Ecto neural progenitor cell (in vitro differentiated cells): ENCODE measurements at places on chromosomes 6 and 20.

- DNase-seq = no peak
Measured at GRCh38 chr6:149237464-149237863, 80.0 kb upstream of the TAB2 start.

DNA sequence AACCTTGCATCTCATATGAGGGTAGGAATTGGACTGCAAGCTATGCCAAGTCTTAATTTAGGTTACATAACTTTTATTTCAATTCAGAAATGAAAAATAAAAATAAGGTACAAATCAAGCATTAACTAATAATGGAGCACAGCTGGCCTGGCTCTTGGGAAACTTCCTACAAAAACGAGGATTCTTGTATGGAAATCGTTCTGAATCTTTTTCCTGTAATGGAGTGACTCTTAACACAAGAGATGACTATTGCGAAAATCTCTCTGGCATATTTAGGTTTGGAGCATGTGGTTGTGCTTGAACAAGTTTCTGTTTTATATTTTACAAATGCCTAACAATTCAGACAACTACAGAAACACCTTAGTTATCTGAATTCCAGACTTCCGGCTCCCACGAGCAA is 34.0 kb upstream of the PI16 start:
- DNase-seq = no peak

DNA sequence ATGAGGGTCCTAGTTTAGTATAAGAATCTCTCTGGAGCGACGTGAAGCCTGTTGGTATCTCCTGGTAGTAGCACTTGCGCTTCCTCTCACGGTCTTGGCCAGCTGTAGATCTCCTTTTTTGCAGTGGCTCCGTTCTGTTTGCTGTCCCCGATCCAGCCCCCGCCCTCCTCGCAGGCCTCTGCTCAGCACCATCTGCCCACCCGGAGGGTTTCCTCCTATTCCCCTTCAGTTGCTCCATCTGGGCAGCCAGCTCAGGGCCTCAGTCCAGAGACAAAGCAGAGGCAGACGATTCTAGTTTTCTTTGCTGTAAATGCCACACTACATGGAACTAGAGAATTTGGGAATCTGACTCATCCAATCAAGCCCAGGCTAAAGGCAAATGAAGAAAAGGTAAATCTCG is 126.6 kb downstream of the TIAM2 start:
- peak; percentile 73 for DNase-seq

DNA sequence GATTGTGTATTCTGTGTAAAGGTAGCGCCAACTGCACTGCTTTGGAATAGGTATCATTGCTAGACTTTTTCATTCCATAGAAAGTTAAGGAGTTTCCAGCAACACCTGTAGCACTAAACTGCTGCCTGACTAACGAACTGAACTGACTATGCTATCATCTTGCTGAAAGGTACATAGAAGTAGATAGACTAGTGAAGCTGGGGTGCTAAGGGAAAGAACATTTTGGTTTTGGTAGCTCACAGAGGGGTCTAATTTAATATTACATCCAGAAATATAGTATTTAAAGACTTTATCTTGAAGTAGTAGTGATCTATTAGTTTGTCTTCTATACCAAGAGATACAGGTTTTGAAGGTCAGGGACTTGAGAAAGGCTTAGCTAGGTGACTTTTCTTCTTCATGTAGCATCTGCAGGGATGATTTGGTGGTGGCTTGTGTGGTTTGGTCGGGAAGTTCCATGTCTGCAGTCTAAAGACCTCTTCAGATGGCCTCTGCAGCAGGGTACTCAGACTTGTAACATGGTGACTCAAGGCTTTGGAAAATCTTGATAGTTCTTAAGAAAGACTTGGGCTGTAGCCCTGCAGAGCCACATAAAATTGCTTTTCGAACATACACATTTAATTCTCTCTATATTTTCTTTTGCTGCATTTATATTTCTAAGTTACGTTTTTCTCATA is 10.2 kb downstream of the SENP6 start:
- no peak for DNase-seq

DNA sequence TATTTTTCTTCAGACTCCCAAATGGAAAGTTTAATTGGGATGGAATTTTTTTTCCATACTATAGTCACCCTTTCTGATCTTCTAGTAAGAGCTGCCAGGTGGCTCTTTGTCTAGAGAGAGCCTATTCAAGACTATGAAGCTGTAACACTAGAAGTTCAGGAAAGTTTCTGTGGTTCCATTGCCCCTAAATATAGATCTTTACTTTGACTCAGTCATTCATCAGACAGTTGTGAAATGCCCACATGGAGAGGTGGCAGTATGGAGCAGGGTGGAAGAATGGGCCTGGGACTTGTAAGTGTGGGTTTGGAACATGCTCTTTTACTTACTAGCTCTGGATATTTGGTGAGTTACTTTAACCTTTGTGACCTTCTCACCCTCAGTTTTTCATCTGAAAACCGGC is 87.8 kb downstream of the CTNNBL1 start:
- no peak for DNase-seq
